ENCODE measurements at places on chromosomes 13 and 19. TPM values are rescaled to one million over a fixed set of nuclear protein-coding genes. Genes with fewer than 3 reads are reported as not detected.
A peak's percentile ranks its signal among the peaks of the same experiment; 100 is the strongest.

- no peak for DNase-seq
These were observed 78.7 kb upstream of the GPC6 start for GRCh38 chr13:93147946-93148345.

DNA sequence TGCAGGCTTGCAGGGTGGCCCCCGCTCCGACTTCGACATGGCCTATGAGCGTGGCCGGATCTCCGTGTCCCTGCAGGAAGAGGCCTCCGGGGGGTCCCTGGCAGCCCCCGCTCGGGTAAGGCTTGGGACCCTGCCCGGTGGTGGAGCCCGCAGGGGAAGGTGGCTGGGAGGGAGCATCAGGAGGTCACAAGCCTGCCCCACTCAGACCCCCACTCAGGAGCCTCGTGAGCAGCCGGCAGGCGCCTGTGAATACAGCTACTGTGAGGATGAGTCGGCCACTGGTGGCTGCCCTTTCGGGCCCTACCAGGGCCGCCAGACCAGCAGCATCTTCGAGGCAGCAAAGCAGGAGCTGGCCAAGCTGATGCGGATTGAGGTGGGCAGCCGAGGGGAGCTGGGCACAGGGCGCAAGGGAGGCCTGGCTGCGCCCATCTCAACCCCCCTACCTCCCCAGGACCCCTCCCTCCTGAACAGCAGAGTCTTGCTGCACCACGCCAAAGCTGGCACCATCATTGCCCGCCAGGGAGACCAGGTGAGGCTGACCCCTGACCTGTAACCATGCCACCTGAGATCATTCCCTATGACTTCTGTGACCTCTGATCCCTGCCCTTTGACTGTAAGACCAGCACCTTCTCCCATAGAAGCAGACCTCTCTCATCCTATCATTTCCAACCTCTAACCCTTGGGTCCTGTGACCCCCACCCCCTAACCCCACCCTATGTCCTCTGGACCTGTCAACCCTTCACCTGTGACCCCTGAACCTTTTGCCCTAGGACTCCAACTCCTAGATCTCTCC, 7.2 kb downstream of the PNPLA6 start:
- no peak for DNase-seq

- no peak for DNase-seq
These were observed 14.5 kb downstream of the KPNA3 start for GRCh38 chr13:49777746-49778614.

DNA sequence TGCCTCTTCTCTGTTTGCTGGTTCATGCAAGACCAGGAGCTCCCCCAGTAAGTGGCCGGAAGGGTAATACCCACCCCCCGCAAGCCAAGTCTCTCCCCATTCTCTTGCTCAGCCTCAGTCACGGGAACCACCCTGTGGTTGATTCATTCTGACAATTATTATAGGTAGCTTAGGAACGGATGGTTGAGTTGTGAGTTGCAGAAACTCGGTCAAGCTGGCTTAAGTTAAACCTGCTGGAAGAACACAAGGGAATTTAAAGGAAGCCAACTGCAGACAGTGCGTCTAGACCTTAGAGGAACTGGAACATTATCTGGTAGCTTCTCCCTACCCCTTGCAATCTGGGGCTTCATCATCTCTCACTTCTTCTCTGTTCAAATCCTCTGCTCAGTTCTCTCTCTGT, 8.9 kb downstream of the FPR1 start:
- no peak for DNase-seq

GRCh38 chr13:79282976-79283375, 123.1 kb downstream of the RBM26 start:
- DNase-seq: no peak

DNA sequence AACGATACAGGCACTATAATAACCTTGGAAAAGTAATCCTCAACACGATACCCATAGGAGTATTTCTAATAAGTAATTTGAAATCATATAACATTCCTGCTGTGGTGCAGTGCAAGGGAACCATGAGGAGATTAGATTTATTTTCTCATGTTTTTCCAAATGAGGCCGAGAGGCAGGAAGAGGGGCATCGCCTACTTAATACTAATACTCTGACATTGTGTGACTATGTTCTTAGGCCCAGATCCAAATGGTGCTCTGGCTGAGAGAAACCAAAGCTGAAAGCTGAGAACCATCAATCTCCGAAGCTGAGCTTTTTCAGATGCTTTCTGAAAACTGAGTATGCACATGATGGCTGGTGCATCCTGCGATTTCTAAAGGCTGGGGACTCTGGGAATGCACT, 248.0 kb upstream of the MAB21L1 start:
- DNase-seq: no peak

DNA sequence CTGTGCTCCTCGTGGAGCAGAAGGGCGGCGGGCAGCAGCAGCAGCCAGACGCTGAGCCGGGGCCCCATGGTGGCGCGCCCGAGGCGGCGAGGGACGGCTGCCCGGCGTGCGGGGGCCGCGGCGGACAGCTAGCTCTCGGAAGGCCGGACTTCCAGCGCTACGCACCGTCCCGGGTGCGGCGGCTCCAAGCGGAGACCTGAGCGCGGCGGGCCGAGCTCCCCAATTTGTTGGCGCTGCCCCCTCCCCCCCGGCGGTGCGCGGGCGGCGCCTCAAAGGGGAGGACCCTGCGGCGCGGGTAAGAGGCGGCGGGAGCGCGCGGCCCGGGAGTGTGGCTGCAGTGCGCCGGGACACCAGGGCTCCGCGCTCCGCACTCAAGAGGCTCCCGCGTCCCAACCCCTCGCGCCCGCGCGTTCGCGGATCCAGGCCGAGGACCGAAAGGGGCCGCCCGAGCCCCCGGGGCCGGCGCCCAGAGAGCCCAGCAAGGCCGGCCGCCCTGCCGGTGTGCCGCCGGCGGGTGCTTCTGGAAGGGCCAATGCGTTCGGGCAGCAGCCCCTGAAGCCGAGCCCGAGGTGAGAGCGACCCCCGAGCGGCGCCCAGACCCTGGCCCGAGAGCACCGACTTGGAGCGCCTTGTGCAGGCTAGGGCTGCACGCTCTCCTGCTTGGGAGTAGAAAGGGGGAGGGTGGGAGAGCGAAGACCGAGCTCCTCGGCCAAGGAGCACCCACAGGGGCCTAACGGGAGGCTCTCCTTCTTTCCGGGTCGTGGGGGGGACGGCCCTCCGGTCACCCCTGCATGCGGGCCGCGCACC, at the start of the genes COL4A1 and COL4A2:
Gene COL4A1 (minus strand): TSS at position 198 of the 807 bp plus-strand sequence. CDS start 130 bp downstream, at position 68.
Gene COL4A2 (plus strand): TSS at position 325 of the 807 bp plus-strand sequence. CDS start 620 bp downstream, outside the sequence.
- DNase-seq: no peak

- DNase-seq: no peak
These were observed 9.8 kb downstream of the TEX30 start for GRCh38 chr13:102763741-102764140.

- DNase-seq: no peak
These were observed 60.7 kb upstream of the MCF2L start for GRCh38 chr13:112908342-112908741.

GRCh38 chr13:34822650-34823049, 119.4 kb upstream of the NBEA start:
- DNase-seq: peak; percentile 37

DNA sequence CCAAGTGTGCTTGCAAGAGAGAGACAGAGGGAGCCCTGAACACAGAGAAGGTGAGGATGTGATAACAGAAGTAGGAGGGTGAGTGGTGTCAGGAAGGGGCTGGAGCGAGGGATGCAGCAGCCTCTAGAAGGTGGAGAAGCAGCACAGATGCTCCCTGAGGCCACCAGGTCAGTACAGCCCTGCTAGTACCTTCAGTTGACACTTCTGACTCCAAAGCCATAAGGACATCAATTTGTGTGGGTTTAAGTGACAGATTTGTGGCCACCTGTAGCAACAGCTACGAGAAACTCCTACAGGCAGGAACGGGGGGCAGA, 6.9 kb downstream of the ERICH4 start:
- DNase-seq: no peak

GRCh38 chr19:53130506-53130905, 2.2 kb downstream of the ZNF415 start:
- no peak for DNase-seq

GRCh38 chr13:41513600-41513999, 56.2 kb downstream of the RGCC start:
- no peak for DNase-seq

DNA sequence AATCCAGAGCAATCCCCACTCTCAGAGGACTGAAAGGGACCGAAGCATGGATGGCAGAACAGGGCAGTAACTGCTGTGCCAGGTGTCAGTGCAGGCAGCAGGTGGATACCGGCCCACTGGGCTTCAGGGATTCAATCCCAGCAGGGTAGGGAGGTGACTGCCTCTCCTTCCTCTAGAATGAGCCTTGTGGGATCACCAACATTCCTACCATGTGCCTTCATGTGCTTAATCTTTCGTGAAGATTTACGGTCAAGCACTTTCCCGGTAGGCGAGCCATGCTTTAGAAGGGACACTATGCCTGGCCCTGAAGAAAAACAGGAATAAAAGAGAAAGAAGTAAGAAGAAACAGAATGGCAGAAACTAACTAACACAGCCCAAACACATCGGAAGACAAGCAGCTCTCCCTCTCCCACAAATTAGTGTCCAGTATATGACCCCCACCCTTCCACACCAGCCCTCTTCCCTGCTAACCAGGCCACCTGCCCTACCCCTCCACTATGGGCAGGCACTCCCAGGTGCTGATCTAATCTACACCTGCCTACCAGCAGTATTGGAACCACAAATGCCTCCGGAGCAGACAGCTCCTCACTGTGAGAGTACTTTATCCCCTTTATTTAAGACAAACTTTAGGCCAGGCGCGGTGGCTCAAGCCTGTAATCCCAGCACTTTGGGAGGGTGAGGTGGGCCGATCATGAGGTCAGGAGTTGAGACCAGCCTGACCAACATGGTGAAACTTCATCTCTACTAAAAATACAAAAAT, 162.5 kb downstream of the NUFIP1 start:
- no peak for DNase-seq

DNA sequence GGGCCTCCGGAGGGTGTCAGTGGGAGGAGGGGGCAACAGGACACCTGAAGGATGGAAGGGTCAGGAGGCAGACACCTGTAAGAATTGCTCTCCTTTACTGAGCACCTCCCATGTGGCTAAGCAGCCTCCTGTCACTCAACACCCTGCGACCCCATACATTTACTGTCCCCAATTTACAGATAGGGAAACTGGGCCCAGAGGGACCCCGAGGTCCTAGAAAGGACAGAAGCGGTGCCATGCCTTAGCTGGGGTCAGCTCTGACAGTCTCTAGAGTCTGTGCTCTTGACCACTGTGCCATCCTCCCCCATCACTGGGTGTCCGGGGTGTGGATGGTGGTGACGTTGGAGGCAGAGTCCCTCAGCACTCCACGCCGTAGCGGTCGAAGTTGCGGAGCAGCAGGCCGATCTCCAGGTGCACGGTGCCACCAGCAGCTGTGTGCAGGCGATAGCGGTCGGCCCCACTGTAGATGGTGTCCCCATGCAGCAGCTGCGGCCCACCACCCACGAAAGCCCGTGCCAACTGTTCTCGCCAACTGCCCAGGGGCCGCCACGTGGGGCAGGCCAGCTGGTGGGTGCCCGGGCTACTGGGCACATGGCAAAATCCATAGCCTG, 726 bp upstream of the TGFB1 start:
- DNase-seq: no peak

GRCh38 chr19:40274585-40275544, 10.3 kb downstream of the AKT2 start:
- DNase-seq: no peak

ZDHHC20 gene
- polyA plus RNA-seq: 66.6 TPM

LENG8 gene
- polyA plus RNA-seq: 231 TPM

MAST1 gene
- polyA plus RNA-seq: 1.1 TPM

KLK2 gene
- not detected for polyA plus RNA-seq

ZNF728 gene
- polyA plus RNA-seq: 0.54 TPM

LRFN3 gene
- polyA plus RNA-seq: 10.5 TPM

FLT1 gene
- polyA plus RNA-seq: 30.4 TPM
